Peyer's patch (tissue), 4 donors: ENCODE measurements at places on chromosomes 7 and 10. TPM values are rescaled to one million over a fixed set of nuclear protein-coding genes. Genes with fewer than 3 reads are reported as not detected.
A peak's percentile ranks its signal among the peaks of the same experiment; 100 is the strongest.

DNA sequence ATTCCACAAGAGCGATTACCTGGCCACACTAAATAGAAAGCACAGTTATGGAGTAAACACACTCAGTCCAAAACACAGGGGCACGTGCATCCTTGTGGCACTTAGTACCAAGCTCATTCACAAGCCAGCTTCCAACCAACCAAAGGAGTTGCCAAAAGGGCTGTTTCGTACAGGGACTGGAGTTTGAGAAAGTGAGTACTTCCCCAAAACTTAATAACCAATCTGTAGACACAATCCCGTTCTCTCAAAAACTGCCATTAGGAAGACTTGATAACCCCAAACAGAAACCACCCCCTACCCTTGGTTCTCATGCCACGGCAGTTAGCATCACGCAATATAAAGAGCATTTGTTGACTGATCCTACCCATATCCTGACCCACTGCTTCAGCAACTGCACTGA lies 166.2 kb upstream of the ASAH2 start:
- no peaks in the 10 kb centered on the region for H3K27me3 ChIP-seq
- H3K27ac ChIP-seq, result peak overlapping the region; percentile 39
- no peak for DNase-seq
- peak overlapping the region; percentile 55 for H3K4me3 ChIP-seq
- no peaks in the 10 kb centered on the region for H3K36me3 ChIP-seq

DNA sequence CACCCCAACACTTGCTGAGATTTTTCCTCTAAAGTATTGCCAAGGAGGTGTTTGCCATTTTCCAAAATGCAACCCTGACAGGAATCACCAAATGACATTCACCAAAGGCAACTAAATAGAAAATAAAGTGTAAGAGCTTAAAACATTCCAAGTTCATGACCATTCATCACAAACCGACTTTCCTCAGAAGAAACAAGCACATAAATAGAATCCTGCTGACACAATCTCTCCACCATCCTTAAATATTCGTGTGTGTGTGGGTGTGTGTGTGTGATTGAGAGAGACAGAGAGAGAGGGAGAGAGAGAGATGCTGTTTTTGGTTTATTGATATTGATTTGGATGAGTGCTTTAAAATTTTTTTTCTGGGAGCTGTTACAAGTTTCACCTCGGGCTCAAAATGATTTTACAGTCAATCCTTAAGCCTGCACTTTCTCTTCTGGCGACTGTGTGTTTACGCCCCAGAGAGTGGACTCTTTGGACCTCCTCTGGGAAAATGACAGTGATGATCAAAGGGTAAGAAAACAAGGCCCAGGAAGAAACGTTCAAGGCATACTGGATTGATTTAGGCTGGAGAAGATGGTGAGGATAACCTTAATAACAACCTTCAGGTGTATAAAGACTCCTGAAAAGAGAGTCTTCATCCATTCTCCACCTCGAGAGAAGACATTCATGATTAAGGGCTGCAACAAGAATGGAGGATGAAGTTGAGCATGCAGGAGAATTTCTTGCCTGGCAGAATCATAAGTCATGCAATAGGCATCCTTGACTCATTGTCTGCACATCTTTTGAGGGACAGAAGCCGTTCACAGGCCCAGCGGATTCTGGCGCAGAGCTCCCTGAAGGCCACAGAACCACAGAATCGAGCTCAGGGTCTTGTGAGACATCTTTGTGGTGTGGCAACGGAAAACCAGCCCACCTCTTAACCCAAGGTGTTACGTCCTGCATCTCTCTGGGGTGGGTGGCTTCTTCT lies 104.4 kb upstream of the FGFR2 start:
- no peaks in the 10 kb centered on the region for H3K4me1 ChIP-seq
- no peak overlapping the region for H3K27ac ChIP-seq
- no peak overlapping the region for H3K4me3 ChIP-seq
- no peaks in the 10 kb centered on the region for H3K36me3 ChIP-seq

DNA sequence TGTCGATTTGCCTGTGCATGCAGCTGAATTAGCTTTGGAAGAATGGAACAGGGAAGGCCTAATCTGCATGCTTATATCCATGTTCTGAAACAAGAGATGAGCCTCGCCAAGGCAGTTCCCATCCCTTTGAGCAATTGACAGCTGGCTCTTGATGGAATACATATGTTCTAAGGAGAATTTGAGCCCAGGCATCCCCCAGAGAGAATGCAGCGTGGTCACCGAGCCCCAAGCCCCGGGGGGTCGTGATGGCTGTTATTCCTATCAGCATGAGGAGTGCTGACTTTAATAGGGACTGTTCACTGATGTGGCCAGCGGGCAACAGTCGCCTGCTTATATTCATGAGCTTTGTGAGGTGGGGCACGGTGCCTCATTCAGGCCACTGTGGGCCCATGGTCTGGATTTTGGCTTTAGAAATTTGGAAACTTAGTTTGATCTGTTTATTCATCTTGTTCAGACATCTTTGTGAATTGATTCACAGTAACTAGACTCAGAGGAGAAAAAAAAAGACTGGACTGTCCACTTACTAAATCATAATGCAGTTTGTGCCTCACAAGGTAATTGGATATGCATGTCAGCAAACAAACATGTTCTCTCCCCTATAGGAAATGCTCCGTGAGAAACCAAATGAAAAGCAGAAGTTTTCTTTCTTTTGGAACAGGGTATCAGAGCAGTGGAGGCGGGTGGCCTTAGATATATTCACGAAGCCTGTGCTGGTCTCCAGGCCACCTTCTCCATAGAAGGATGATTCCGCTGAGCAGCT lies 204.9 kb downstream of the CCDC3 start:
- no peaks in the 10 kb centered on the region for H3K4me1 ChIP-seq
- no peak overlapping the region for H3K27ac ChIP-seq
- no peak overlapping the region for H3K4me3 ChIP-seq
- no peaks in the 10 kb centered on the region for H3K27me3 ChIP-seq
- DNase-seq, result no peak

- no peak overlapping the region for H3K4me3 ChIP-seq
- H3K36me3 ChIP-seq, result no peaks in the 10 kb centered on the region
- H3K27ac ChIP-seq, result peak overlapping the region; percentile 67
- H3K4me1 ChIP-seq, result peaks cover 16% of the 10 kb centered on the region
- no peaks in the 10 kb centered on the region for H3K27me3 ChIP-seq
Measured at GRCh38 chr10:119478811-119479341, 63.6 kb downstream of the RGS10 start.

DNA sequence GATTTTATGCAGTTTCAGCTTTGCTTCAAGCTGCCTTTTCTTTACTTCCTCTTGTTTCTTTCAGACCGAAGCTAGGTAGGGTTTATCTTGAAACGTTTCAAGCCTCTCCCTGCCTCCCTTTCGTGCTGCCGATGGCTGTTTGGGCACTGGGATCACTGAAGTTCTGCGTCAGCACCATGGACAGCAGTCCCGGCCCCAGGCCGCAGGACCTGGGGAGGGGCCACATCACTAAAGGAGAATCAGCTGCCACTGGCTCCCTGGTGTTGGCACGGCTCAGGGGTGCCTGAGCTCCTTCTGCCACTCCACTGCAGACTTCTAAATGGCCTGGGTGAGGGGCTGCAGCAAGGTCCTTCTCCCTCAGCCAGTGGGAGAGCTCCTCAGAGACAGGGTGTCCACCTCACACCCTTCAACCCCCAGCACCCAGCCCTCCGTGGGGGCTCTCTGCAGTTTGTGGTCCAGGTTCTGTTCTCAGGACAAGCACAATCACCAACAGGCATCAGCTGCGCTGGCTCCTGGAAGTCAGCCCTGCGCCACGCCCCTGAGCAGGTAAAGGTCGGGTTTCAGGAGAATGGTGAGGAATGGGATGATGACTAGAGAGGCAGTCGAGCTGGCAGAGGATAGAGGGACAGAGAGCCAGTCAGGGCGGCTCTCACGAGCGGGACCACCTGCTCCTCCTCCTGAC lies 387.2 kb downstream of the TCERG1L start:
- no peak for DNase-seq
- no peaks in the 10 kb centered on the region for H3K4me1 ChIP-seq
- no peak overlapping the region for H3K27ac ChIP-seq
- no peaks in the 10 kb centered on the region for H3K36me3 ChIP-seq
- H3K4me3 ChIP-seq, result no peak overlapping the region

DNA sequence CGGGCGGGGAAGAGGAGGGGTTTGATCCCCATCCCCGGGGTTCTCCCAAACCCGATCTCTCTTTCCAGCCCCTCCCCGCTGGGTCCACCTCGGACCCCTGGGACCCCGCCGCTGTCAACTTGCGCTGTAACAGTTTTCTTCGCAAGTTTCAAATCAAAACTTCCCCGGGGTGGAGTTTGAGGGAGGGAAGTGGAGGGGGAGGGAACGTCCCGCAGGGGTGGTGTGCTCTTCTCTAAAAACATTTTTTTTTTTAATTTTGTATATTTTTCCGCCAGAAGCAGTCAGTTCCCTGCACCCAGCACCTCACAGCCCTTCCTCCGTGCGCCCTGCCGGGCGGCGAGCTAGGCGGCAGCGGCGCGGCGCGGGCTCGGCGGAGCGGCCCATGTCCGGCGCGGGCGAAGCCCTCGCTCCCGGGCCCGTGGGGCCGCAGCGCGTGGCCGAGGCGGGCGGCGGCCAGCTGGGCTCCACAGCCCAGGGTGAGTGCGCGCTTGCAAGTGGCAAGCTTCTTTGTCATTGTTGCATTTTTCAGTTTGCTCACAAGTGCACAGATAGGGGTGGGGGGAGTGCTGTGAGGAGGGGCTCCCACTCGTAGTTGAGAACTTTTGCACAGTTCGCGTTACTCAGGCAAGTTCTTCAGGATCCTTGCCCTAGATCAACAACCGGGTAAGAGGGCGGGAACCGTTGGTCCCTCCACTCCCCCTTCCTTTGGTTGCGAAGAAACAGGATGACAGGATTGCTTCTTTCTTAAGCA lies 933 bp downstream of the MDFIC start:
- peak overlapping the region; percentile 71 for H3K4me3 ChIP-seq
- peak overlapping the region; percentile 85 for H3K27ac ChIP-seq
- H3K27me3 ChIP-seq, result no peaks in the 10 kb centered on the region
- DNase-seq, result peak; percentile 46
- no peaks in the 10 kb centered on the region for H3K4me1 ChIP-seq
- no peaks in the 10 kb centered on the region for H3K36me3 ChIP-seq

DNA sequence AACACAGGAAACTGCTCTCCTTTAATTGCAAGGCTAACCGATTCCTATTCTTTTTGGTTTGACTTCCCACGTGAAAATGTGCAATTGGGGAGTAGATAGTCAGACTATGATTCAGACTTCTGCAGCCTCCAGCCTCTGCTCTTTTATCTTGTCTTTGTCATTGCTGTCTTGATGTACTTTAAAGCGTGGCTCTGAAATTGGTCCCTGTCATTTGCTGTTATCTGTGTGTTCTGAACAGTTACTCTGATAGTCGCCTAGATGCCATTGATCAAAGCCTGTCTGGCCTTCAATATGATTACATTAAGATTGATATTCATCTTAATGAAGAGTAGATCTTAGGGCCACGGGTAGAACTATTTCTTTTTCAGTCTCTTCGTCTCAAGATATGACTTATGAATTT lies 799.2 kb downstream of the REEP3 start:
- no peak overlapping the region for H3K4me3 ChIP-seq
- no peaks in the 10 kb centered on the region for H3K4me1 ChIP-seq
- no peaks in the 10 kb centered on the region for H3K36me3 ChIP-seq

DNA sequence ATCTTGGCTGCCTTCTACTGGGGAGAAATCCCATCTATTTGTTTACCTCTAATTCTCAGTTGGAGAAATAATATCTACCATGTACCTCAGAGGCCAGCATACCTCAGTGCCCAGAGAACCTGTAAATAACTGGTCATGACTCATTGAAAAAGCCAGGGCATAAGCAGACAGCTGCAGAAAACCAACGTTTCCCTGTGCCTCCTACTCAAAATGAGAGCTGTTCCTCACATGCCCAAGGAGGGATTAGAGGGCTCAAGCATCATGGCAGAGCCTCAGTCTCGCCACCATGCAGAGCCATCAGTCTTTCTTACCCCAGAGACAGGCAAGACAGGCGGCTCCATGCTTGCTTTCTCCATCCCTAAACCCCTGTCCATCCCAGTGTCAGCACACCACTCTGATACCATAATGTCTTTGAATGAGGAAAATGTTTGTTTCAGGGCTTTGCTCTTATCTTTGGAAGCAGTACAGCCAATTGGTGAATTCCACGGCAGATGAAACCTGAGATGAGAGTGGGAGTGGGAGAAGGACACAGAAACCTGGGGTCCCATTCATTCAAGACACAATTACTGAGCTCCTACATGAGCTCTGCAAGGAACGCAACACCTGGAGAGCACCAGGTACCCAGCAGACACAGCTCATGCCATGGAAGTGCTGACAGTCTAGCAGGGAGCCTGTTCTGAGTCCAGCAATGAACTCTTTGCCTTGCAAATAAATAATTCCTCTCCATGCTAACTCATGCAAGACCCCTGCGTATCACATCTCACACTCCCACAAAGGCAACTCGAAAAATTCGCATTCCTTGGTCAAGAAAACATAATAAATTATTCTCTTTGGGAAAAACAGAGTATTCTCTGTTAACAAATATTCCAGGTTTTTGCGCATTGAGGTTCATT lies 21.1 kb downstream of the PON1 start:
- H3K4me1 ChIP-seq, result no peaks in the 10 kb centered on the region
- no peaks in the 10 kb centered on the region for H3K27me3 ChIP-seq
- H3K27ac ChIP-seq, result no peak overlapping the region
- no peaks in the 10 kb centered on the region for H3K36me3 ChIP-seq

MPP7 gene
- total RNA-seq, result 13.7 TPM

GPR26 gene
- total RNA-seq, result not detected

HMX3 gene
- not detected for total RNA-seq

DNAJB6 gene
- 64.4 TPM for total RNA-seq

CYP2W1 gene
- 2.5 TPM for total RNA-seq

C7orf57 gene
- total RNA-seq, result not detected

EVX1 gene
- total RNA-seq, result not detected
